Inflammatory macrophage treated with lipopolysaccharide for 4 hours (primary cell): ENCODE measurements at places on chromosomes 3 and 15.

DNA sequence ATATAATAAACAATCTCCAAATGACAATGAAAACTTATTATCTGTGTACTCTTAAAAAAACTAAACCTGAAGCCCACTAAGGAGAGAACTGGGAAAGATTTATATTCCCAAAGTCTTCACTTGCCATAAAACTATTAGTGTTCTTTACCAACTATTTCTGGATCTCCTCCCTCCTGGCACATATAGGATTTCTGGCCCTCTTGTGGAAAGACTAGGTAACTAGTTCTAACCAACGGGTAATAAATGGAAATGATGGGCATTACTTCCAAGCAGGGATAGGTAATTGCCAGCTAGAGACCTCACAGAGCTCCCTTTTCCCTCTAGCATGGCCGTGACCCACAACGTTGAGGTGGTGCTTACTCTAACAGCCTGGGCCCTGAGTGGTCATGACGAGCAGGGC lies 110.1 kb downstream of the DNAH12 start:
- DNase-seq: peak; percentile 22

GRCh38 chr3:42161050-42161935 lies 70.1 kb downstream of the TRAK1 start:
- no peak for DNase-seq

- DNase-seq: no peak
Observed at GRCh38 chr3:32310918-32311839, 72.7 kb downstream of the CMTM8 start.

- DNase-seq: no peak
Observed at GRCh38 chr15:53453253-53454105, 306.0 kb downstream of the WDR72 start.

DNA sequence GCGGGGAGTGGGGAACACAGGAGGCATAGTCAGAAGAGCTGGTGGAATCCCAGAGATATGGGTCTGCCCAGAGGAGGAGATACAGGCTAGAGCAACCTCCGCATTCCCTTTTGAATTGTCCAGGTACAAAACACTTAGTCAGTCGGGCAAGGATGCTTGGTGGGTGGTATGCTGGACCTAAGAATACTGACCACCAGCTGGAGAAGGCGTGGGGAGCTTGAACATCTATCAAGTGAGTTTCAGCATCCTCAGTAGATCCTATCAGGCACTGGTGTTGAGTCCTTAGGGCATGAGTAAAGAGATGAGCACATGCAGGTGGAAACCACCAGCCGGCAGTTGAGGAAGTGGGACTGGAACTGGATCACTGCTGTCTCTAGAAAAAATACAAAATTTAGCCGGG lies 14.7 kb upstream of the DIS3L start:
- DNase-seq: no peak

GRCh38 chr15:43317566-43318184 lies 12.7 kb downstream of the LCMT2 start:
- no peak for DNase-seq

DNA sequence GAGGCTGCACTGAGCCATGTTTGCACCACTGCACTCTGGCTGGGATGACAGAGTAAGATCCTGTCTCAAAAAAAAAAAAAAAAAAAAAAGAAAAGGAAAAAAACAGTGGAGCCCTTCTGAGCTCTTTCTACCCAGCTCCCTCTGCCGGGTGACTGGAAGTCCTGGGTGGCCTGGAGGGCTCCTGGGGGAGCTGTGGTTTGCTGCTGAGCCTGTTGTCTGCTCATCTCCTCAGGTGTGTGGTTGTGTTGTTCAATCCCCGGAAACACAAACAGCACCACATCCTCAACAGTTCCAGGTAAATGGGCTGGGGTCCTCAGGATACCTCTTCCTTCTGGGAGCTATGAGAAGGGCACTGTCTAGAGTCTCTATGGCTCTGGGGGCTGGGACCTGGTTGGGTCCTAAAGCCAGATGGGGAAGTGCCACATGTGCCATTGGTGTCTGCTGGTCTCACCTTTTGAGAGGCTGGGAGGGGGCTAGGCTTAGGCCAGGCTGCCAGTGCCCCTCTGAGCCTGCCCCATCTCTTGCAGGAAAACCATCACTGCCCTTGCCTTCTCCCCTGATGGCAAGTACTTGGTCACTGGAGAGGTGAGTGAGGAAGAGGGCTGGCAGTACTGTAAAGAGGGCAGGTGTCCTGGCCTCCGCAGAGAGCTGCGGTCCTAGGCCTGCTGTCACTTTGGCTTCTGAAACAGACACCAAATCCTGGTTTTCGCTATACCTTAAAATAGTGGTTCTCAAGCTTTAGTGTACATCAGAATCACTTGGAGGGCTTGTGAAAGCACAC lies 17.1 kb upstream of the JMJD7 start:
- no peak for DNase-seq

GRCh38 chr3:177521305-177521704 lies 324.0 kb upstream of the TBL1XR1 start:
- no peak for DNase-seq

- no peak for DNase-seq
Observed at GRCh38 chr3:86982883-86983282, 8.1 kb downstream of the VGLL3 start.

GRCh38 chr3:133966954-133967353 lies 62.8 kb downstream of the SLCO2A1 start:
- no peak for DNase-seq

- no peak for DNase-seq
Observed at GRCh38 chr3:124273651-124274050, 281.7 kb upstream of the ROPN1 start.

GRCh38 chr3:33904730-33905129 lies 106.3 kb downstream of the PDCD6IP start:
- DNase-seq: no peak

- no peak for DNase-seq
Observed at GRCh38 chr3:10732292-10732691, 83.7 kb upstream of the SLC6A11 start.

DNA sequence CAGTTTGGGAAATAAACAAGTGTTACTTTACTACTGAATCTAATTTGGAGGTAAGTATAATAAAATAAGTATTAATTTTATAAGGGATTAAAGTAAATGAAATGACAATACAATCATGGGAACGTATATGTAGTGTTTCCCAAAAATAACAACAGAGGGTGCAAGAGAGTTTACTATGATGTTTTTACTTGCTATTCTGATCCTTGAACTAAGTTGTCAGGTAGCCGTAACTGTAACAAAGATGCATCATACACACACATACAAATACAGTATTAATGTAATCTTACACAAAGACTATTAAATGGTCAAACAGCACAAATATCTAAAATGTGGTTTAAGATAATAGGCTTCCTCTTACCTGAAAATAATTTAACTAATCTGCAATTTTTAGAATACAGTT lies 311.4 kb downstream of the TBC1D5 start:
- peak; percentile 19 for DNase-seq

DNA sequence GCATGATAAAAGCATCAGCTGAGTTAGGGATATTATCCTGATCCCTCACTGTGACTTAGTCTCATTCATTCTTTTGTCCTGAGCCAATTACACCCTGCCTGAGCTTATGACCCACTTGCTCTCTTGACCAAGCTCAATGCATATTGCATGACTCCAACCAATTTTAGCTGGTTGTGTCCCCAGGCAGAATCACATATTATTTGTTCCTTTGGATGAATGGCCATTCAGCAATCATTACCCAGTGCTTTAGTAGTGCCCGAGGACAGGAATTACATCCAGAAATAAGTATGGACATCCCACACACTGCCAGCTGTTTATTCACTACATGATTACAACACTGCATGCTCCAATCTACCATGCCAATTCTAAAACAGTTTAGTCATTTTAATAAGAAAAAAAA lies 322.5 kb downstream of the ZBBX start:
- no peak for DNase-seq

DNA sequence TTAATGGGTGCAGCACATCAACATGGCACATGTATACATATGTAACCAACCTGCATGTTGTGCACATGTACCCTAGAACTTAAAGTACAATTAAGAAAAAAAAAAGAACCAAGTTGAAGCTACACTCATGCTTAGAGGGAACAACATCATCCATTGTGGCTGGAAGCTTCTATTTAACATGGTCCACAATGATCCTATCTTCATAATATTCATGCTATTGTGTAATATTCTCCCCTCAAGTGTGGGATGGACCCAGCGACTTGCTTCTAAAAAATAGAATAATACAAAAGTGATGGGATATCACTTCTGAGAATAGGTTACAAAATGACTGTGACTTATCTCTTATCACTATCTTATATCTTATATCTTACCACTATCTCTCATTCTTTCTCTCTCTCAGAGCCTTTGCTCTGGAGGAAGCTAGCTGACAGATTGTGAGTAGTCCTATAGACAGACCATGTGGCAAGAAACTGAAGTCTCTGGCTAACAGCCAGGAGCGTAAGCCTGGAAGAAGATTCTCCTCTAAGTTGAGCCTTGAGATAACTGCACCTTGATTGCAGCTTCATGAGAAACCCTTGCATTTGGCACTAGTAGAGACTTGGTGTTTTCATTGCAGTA lies 198.5 kb upstream of the MRPL3 start:
- DNase-seq: no peak

DNA sequence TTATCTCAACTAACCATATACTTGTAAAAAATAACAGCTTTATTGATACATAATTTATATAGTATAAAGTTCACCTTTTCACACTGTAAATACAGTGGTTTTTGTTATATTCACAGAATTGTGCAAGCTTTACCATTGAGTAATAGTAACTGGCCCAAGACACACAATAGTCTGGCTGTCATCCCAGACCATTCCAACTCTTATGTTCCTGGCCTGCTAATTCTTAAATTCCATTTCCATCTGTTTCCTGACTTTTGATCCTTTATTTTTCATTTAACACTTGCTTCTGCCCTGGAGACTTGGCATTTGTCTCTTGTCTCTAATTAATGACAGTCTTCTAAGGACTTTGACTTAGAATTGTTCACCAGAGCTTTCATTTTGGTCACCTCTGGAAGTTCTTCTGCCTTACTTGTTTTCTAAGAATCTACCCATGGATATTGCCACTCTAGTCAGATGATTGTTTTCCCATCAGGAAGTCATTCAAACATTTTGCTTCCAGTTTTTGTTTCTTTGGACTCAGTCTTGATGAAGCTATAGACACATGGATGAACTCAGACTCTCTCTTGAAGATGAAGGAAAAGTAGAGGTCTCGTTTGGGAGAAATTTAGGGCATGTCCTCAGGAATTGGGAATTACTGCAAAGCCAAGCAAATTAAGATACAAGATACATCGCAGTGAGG lies 27.2 kb upstream of the PLSCR4 start:
- DNase-seq: no peak

GRCh38 chr15:99197856-99198255 lies 51.5 kb downstream of the TTC23 start:
- DNase-seq: no peak

- DNase-seq: no peak
Observed at GRCh38 chr3:51163051-51163450, 222.0 kb upstream of the MANF start.

DNA sequence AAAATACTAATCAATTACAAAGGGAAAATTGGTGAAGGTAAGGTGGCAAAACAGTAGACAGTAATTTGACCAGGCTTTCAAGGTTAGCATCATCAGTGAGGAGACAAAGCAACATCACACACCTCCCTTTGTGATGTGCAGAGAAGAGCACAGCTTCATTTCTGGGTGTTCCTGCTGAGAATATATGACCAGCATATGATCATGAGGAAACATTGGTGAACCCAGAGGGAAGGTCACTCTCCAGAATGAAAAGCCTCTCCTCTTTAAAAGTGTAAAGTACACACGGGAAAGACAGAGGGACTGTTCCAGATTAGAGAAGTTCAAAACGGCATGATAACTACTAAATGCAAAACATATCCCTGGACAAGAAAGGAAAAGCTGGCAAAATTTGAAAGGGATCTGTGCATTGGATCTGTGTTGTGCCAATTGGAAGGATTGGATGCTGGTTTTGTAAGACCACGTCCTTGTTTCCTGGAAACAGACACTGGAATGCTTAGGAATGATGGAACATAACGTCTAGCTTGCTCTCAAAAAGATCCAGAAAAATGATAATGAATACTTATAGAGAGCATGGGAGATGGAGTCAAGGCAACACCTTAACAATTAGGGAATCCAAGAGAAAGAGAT lies 80.6 kb upstream of the MITF start:
- no peak for DNase-seq

DNA sequence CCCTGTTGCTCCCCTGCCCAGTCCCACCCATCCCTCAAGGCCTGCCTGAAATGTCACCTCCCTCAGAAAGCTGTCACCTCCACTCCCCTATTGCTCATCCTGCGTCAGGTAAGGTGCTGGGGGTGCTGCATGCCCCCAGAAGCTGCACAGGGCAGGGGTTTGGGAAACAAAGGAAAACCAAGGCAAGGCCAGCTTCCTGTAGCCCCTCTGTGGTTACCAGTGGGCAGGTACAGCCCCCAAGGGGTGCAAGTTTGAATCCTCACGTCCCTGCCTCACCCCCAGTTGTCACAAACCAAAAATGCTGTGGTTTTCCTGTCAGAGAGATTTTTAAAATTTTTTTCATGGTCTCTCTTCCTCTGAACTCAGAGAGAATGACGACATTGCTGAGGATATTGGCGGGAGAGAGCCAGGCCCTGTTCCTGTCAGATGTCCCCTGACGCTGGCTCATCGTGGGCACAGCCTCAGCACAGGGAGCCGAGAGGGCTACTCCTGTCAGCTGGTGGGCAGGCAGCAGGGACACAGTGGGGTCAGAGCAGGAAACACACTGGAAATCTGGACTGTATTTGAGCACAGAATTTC lies 27.0 kb downstream of the PSTPIP1 start:
- peak; percentile 86 for DNase-seq

DNA sequence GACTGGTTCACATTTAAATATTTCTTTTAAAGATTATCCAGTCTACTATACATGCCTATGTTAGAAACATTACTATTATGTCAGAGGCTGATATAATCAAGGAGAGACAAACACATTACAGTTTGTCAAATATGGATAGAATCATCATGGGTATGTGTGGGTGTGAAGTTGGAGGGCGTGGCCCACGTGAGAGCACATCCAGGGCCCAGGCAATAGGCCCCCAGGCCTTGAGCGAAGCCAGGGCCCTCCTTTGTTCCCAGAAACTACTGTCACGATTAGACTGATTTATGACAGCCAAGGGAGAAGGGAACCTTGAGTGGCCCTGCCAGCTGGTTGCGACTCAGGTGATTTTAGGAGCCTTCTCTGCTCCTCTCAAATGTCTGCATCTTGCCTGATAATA lies 26.9 kb upstream of the LDHAL6B start:
- DNase-seq: peak; percentile 56

DNA sequence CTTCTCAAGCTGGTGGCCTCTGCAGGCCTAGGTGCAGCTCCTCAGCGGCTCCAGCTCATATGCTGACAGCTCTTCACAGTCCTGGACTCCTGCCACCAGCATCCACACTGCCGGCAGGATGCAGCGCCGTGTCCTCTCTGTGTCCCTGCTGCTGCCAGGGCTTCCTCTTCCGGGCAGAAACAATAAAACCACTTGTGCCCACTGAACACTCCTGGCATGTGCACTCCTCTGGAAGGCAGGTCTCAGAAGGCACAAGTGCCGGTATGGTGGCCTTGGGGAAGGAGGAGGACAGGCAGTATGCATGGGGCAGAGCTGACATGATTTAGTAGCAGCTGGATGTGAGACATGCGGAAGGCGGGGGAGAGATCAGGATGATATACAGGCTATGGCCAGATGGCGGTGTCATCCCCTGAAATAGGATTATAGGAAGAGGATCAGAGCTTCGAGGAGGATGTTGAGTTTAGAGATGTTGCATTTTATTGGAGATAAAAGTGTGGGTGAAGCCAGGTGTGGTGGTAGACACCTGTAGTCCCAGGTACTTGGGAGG lies 7.5 kb upstream of the MAN2A2 start:
- peak; percentile 28 for DNase-seq
